ENCODE measurements at places on chromosomes 4 and X. TPM values are rescaled to one million over a fixed set of nuclear protein-coding genes. Genes with fewer than 3 reads are reported as not detected.

- no peaks in the 10 kb centered on the region for H3K27me3 ChIP-seq
- no peaks in the 10 kb centered on the region for H3K36me3 ChIP-seq
- no peak overlapping the region for H3K27ac ChIP-seq
- DNase-seq, result no peak
- no peaks in the 10 kb centered on the region for H3K4me1 ChIP-seq
These were observed 22.1 kb upstream of the HSD17B10 start for GRCh38 chrX:53456254-53456653.

DNA sequence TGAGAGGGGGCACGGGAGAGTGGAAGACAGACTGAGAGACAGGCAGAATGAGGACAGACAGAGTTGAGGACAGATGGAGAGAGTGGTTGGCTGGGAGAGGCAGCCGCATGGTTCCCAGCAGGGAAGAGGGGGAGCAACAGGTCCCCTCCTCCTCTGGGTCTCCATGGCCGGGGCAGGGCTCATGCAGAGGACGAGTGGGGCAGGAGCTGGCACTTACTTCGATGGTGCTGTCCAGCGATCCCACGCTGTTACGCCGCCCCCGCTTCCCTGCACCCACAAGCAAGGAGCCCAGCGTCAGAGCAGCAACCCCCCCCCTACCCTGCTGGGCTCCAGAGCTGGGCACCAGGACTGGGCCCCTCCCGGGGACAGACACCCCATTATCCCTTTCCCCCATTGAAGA lies 10.6 kb upstream of the KDM5C start:
- H3K27ac ChIP-seq, result no peak overlapping the region
- H3K27me3 ChIP-seq, result no peaks in the 10 kb centered on the region
- H3K4me3 ChIP-seq, result no peak overlapping the region

GRCh38 chrX:125295337-125295736 lies 24.3 kb upstream of the TEX13C start:
- peaks cover 8% of the 10 kb centered on the region for H3K4me1 ChIP-seq
- DNase-seq, result no peak
- no peaks in the 10 kb centered on the region for H3K36me3 ChIP-seq
- no peak overlapping the region for H3K4me3 ChIP-seq
- no peak overlapping the region for H3K27ac ChIP-seq

The ATG4A gene
- 17.8 TPM for total RNA-seq

DNA sequence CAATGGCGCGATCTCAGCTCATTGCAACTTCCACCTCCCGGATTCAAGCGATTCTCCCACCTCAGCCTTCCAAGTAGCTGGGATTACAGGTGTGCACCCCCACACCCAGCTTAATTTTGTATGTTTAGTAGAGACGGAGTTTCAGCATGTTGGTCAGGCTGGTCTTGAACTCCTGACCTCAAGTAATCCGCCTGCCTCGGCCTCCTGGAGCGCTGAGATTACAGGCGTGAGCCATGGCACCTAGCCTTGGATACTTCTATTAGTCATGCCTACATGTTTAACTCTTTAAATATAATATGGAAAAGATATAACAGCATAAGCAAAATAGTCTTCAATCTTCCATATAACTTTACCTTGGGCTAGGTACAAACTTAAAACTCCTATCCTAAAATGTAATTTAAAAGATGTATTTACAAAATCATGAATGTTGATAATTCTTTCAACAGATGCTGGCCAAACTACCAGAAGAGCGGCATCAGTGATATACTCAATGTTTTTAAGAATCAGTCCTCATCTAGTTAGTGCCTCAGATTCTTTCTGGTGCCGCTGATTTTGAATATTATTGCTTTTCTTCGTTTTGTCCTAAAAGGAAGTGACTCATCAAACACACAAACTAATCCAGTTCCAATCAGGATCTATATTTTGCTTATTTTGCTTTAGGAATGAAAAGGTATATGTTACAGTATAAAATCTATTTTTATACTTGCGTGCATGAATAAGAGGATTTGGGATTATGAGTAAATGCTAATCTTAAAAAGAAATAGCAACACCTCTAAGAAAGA lies 23.7 kb downstream of the FAM241A start:
- H3K27ac ChIP-seq, result no peak overlapping the region
- no peak for DNase-seq
- H3K27me3 ChIP-seq, result no peaks in the 10 kb centered on the region
- no peaks in the 10 kb centered on the region for H3K36me3 ChIP-seq

The SHROOM3 gene
- 133 TPM for total RNA-seq

DNA sequence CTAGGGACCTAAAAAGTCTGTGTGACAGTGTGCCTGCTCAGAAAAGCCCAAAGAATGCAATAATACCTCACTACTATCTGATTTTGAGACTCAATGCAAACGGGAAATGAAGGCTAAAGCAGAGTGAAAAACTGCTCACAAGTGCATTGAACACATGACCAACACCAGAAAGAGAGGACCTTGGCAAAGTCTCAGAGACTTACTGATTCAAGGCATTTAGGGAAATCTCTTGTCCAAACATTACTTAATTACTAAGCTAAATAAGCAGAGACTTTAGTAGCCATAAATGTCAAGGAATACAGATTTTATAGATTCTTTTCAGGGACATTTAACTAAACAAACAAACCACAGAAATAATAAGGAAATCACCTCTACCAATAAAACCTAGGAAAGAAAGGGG lies 916.0 kb downstream of the FSTL5 start:
- no peaks in the 10 kb centered on the region for H3K4me1 ChIP-seq
- H3K27ac ChIP-seq, result no peak overlapping the region
- no peak for DNase-seq
- H3K36me3 ChIP-seq, result no peaks in the 10 kb centered on the region

GRCh38 chrX:903116-903515 lies 272.5 kb downstream of the SHOX start:
- H3K4me1 ChIP-seq, result no peaks in the 10 kb centered on the region
- no peak overlapping the region for H3K4me3 ChIP-seq
- H3K36me3 ChIP-seq, result no peaks in the 10 kb centered on the region
- no peak for DNase-seq
- H3K27me3 ChIP-seq, result no peaks in the 10 kb centered on the region
- no peak overlapping the region for H3K27ac ChIP-seq

GRCh38 chrX:20664131-20664530 lies 397.4 kb upstream of the RPS6KA3 start:
- no peak overlapping the region for H3K4me3 ChIP-seq
- H3K4me1 ChIP-seq, result no peaks in the 10 kb centered on the region
- DNase-seq, result no peak
- H3K36me3 ChIP-seq, result no peaks in the 10 kb centered on the region
- H3K27ac ChIP-seq, result no peak overlapping the region
- no peaks in the 10 kb centered on the region for H3K27me3 ChIP-seq

DNA sequence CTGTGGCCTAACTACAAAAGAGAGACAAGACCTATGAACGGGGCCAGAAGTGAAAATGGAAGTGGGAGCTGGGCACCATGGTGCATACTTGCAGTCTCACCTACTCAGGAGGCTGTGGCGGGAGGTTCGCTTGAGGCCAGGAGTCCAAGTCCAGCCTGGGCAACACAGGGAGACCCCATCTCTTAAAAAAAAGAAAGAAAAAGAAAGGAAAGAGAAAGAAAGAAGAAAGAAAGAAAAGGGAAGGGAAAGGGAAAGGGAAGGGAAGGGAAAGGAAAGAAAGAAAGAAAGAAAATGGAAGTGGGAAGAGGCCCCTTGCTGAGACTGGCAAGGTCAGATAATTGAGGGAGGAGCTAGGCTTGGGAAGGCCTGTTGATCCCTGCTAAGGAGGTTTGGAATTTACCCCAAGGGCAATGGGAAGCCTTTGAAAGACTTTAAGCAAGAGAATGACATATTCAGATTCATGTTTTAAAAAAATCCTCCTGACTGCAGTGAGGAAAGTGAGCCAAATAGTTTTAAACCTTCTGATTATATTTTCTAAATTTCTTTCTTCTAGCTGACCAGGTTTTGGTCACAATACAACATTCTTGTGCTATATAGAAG lies 17.7 kb upstream of the HERC5 start:
- H3K27ac ChIP-seq, result no peak overlapping the region
- H3K4me3 ChIP-seq, result no peak overlapping the region
- no peaks in the 10 kb centered on the region for H3K4me1 ChIP-seq
- H3K36me3 ChIP-seq, result no peaks in the 10 kb centered on the region
- no peaks in the 10 kb centered on the region for H3K27me3 ChIP-seq

DNA sequence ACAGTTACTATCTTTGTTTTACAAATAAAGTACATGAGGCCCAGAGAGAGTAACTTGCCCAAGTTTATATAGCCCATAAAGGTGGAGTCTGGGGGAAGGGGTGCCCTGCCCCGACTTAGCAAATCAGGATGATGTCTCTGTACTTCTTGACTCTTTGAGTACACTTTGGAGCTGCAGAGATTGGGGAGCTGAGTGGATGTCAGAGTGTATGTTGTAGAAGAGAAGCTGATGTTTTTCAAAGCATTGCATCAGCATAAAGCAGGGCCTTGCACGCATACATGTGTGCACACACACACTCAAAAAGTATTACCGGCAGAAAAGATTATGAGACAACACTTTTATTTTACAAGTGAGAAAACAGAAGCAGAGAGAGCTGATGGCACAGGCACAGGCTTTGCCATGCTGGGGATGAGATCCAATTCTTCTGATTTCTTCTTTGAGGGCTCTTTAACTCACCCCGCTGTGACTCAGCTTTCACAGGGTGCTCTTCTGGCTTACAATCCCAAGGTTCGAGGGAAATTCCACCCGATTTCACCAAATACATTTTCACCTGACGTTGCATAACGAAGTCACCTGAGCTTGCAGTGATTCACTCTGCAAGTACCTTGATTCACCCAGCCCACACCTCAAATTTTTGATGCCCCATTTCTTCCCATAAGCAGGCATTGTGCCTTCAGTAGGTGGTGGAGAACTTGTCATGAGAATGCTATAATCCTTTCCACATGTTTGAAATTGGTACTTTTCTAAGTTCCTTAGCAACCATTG lies 292.8 kb upstream of the BOD1L1 start:
- no peaks in the 10 kb centered on the region for H3K27me3 ChIP-seq
- no peak for DNase-seq
- no peak overlapping the region for H3K4me3 ChIP-seq
- H3K36me3 ChIP-seq, result no peaks in the 10 kb centered on the region
- H3K27ac ChIP-seq, result no peak overlapping the region

DNA sequence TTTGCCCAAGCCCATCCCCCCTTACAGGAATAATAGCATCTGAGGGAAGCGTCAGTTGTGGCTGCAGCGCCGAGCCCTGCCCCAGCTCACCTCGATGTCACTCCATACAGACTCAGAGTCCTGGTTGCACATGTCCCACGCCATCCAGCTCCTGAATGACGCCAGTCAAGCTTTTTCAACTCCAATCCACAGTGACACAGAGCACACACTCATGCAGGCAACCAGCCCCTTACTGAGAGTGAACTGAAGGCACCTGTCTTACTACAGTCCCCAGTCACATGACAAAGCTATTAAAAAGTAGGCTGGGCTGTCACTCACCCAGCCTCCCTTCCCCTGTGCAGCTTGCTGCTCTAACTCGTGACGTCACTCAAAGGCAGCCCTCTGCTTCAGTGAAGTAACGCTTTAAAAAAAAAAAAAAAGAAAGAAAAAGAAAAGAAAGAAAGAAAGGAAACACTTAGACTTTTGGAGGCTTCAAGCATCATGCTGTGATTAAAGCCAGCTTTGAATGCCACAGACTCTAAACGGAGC lies at the start of gene PPARGC1A:
PPARGC1A (minus strand) TSS at position 234 of the 528 bp plus-strand sequence; CDS start at position 144, 90 bp downstream.
- no peaks in the 10 kb centered on the region for H3K36me3 ChIP-seq
- H3K27ac ChIP-seq, result peak within 1 kb of the TSS; percentile 70
- H3K4me1 ChIP-seq, result no peaks in the 10 kb centered on the region
- H3K27me3 ChIP-seq, result no peaks in the 10 kb centered on the region

The CENPVL2 gene
- total RNA-seq, result not detected

DNA sequence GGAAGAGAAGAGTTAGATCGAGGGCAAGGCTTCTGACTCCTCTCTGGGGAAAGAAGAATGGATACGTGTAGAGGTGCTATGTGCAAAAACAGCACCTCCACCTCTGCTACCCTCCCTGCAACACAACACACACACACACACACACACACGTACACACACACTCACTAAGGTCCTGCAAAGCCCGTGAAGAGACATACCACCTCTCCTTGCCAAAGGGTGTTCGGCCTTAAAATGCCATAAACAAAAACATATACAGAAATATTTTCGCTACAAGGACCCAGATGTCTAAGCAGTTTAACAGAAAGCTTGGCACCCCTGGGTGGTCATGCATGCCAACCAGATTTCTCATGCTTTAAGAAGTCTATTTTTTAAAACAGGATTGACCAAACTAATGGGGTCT lies 1.5 kb downstream of the TIFA start:
- peaks cover 18% of the 10 kb centered on the region for H3K4me1 ChIP-seq
- DNase-seq, result no peak
- no peaks in the 10 kb centered on the region for H3K36me3 ChIP-seq
- H3K4me3 ChIP-seq, result no peak overlapping the region

The TMPRSS11B gene
- not detected for total RNA-seq

DNA sequence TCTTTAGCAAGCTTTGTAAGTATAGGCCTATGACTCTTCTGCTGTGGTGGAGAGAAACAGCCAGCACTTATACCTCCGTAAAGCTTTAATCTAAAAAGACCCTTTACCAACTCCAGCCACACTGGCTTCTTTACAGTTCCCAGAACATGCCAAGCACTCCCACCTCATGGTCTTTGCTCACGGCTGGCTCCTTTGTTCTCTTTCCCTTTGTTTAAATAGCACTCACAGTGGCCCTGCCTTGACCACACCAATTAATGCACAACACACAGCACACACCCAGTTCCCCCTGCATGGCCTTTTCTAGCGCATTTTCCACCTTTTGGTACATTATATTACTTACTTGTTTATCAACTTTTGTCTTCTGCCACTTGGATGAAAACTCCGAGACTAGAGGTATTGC lies 18.9 kb downstream of the PPID start:
- no peak overlapping the region for H3K27ac ChIP-seq
- no peaks in the 10 kb centered on the region for H3K4me1 ChIP-seq
- H3K36me3 ChIP-seq, result peaks cover 28% of the 10 kb centered on the region
- H3K27me3 ChIP-seq, result no peaks in the 10 kb centered on the region
- H3K4me3 ChIP-seq, result no peak overlapping the region

DNA sequence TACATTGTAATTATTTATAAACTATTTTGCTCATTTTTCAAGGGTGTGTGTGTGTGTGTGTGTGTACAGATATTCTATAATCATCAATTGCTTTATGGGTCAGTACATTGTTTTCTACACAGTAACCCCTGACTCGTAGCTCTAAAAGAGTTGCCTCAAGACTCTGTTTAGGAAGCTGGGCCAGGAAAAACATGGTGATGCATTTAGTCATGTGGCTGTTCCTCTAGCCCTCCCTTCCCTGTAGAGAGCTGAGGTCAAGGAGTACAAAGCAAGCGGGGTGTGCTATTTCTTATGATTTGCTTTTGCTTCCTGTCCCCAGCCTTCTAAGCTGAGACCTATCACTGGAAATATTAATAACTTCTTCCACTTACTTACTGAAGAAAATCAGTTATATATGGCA lies 34.8 kb upstream of the SPANXD start:
- no peaks in the 10 kb centered on the region for H3K36me3 ChIP-seq
- no peaks in the 10 kb centered on the region for H3K4me1 ChIP-seq
- no peak overlapping the region for H3K27ac ChIP-seq
- H3K27me3 ChIP-seq, result no peaks in the 10 kb centered on the region
- DNase-seq, result no peak
- H3K4me3 ChIP-seq, result no peak overlapping the region

The SOD3 gene
- total RNA-seq, result 280 TPM

- H3K4me1 ChIP-seq, result peaks cover 7% of the 10 kb centered on the region
- peaks cover 57% of the 10 kb centered on the region for H3K36me3 ChIP-seq
- no peaks in the 10 kb centered on the region for H3K27me3 ChIP-seq
- H3K4me3 ChIP-seq, result no peak overlapping the region
These were observed 20.8 kb downstream of the FGFR3 start for GRCh38 chr4:1813915-1814314.
